HTR-8/SVneo (cell line): ENCODE measurements at places on chromosomes 12 and 14.

GRCh38 chr12:91417650-91418049 is 235.0 kb upstream of the DCN start:
- no peak for DNase-seq

- DNase-seq: no peak
Observed at GRCh38 chr12:129332286-129332685, 479.0 kb downstream of the GLT1D1 start.

GRCh38 chr12:49230176-49230804 is 34.6 kb upstream of the TUBA1C start:
- no peak for DNase-seq

DNA sequence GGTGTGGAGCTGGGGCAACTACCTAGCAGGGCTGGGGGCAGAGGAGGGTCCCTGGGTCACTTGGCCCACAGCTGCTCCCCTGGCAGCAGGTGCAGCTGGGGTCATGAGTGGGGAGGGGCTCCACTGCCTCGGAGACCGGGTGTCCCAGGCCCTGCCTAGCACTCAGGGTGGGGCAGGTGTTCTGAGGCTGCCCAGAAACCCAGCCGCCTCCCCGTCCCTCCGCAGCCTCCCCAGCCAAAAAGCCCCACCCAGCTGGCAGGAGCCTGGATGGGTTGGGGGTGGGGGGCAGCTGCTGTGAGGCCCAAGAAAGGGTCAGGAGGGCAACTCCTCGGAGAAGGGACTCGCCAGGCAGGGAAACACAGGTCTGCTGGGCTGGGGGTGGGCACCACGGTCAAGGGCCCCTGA is 11.2 kb downstream of the AHNAK2 start:
- DNase-seq: no peak

DNA sequence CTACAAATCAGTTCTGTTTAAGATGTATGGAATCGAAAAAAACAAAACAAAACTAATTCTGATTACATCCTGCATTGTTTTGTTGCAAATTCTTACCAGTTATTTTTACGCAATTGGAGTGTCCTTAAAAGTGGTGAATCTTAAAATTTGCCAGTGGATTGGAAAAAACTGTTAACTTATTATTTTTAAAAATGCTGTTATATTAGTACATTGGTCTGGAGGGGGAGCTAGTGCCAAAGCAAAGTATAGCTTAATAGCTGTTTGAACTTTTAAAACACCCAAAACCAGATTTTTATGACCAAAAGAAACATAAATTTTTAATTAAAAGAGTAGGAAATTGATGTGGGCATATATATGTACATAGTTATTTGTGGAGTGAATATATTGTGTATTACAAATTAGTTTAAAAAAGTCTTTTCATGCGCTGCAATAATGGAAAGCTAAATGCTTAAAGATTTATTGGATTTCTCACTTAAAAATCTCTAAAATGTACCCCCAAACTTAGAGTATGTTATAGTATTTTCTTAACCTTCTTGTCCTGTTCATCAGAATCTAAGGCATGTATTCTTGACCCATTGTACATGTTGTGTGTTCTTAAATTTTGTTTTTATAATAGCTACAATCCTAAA is 2.5 kb downstream of the FUT8 start:
- DNase-seq: peak; percentile 62

- DNase-seq: no peak
Observed at GRCh38 chr14:30648471-30648870, 26.4 kb downstream of the SCFD1 start.

DNA sequence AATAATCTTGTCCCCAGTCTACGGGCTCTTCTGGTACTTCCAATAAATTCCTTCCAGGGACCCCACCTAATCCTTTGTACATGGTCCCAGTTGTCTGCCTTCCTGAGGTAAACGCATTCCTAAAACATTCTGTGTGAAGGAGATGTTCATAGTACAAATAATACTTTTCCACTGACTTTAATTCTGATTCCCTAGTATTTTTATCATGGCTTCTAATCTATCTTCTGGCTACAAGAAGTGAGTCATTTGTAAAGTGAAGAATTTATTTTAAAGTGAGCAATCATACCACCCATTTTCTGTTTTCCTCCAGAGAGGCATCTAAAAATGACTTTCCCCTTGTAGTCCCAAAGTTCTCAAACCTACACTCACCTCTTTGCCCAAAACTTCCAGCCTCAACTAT is 65.9 kb upstream of the NUDT4 start:
- no peak for DNase-seq

DNA sequence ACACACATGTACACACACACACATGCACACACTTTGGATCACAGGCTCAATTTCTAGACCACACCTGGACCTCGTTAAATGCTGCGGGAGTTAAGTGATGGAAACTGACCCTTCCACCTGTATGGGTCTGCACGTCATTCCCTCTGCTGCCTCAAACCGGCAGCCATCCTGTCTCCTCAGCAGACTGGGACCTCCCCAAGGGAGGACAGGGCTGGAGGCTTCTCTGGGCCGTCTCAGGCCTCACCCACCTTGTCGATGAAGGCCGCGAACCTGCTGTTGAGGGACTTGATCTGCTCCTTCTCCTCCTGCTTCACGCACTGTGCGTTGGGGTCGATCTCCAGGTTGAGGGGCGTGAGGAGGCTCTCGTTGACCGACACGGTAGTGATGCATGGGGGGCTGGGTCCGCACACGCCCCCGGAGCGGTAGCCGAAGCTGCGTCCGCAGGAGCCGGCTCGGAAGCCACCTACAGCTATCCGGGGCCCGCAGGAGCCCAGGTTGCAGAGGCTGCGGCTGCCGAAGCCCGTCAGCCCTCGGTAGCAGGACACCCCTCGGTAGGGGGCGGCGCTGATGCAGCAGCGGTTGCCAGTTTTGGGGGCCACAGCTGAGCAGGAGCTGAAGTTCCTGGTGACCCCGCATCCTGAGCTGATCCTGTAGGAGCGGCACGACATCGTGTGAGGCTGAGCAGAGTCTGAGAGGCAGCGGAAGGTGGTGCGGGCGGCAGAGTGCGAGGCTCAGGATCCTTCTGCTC is at the start of gene KRT85:
Gene KRT85, minus strand, starts transcription at position 744 of the 748 bp plus-strand sequence. Its CDS starts 76 bp downstream, at position 668.
- no peak for DNase-seq

DNA sequence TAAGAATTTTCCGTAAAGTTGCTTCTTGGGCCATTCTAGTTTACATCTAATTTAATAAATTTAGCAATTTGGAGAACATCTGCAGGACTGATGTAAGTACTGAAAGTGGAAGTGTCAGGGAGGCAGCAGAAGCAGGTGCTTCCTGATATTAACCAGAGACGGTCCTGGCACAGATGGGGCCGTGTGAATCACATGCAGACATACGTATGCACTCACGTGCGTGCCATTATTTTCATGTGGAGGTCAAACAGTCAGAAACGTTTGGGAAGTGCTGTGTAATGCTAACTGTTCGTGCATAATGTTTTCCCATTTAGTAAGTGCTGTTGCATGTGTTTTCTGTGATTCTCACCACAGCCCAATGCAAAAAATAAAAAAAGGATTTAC is 87.8 kb upstream of the DYNC1H1 start:
- DNase-seq: no peak

DNA sequence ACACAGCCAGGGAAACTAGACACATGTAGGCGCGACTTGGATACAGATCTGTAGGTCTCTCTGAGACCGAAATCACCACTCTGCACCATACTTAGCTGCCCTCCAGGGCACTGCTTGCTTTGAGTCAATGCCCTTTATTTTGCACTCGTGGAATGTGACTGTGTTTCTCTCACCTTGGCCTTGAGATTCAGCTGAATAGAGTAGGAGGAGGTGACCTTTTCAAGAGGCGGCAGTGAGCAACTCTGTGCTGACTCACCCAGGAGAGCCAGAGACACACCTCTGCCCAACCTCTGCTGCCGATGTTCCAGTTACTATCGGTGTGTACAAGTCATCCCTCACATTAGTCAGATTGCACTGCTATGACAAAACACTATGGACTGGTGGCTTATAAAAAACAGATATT is 583.4 kb downstream of the VRK1 start:
- DNase-seq: no peak
